ENCODE measurements at places on chromosomes 5 and 9.

- DNase-seq = no peak
Measured at GRCh38 chr5:154367101-154367500, 78.7 kb upstream of the SAP30L start.

DNA sequence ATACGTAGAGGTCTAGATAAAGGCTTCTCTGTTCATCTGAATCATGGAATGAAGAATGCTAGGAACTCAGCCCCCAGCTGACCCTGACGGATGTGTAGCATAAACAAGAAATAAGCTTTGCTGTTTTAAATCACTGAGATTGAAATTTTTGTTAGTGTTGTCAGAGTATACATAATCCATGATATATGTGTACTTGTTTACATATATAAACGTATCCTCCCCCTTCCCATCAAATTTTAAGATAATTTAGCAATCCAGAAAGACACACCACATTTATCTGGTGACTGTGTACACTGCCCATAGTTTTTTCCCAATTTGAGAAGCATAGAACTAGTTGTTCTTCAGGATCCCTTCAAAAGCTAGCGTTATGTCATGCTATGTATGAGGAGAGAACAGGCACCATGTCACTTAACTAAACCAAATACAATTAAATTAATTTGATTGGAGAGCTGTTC is 80.8 kb upstream of the OSMR start:
- no peak for DNase-seq

DNA sequence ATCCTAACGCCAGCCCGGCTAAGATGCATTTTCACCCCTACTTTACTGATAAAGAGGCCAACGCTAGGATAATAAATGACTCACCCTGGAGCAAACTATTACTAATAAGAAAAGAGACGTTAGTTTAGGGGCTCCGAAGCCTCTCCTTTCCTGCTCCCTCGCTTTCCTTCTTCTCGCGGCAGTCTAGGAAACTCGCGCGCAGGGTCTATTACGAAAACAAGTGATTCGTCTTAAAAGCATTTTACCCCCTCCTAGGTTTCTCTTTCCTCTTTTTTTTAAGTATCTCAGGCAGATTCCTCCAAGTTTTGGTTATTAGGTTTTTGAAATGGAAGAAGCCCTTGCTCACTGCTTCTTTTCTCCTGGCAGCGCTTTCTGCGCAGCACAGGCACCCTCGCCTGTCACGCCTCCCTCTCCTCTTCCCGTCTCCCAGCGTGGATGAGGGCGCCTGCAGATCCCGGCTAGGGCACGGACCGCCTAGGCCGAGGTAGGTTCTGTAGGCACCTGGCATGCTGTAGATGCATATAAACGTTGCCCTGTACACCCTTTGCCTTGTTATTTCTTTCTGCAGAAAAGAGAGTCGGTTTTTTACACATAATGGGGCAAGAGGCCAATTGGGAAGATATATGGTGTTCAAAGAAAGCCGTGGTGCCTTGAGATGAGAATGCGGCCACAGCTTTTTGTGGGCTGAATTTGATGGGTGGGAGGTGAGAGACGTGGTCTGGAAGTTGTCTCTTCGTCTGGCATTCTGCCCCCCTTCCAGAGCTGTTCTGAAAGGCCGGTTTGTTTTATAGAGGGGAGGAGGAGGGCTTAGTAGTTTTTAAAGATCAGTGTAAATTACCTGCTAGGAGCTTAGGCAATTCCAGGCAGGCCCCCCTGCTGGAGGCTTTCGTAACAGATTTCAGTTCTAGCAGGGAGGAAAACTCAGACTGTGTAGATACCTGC is 983 bp downstream of the GCNT1 start:
- DNase-seq = peak; percentile 33

- DNase-seq = no peak
Measured at GRCh38 chr5:132134384-132134783, 60.8 kb downstream of the CSF2 start.

- no peak for DNase-seq
Measured at GRCh38 chr9:92961627-92962302, 14.4 kb downstream of the FGD3 start.

GRCh38 chr5:175712681-175713085 is 54.8 kb downstream of the HRH2 start:
- no peak for DNase-seq

GRCh38 chr5:14101922-14102321 is 41.2 kb upstream of the TRIO start:
- no peak for DNase-seq

DNA sequence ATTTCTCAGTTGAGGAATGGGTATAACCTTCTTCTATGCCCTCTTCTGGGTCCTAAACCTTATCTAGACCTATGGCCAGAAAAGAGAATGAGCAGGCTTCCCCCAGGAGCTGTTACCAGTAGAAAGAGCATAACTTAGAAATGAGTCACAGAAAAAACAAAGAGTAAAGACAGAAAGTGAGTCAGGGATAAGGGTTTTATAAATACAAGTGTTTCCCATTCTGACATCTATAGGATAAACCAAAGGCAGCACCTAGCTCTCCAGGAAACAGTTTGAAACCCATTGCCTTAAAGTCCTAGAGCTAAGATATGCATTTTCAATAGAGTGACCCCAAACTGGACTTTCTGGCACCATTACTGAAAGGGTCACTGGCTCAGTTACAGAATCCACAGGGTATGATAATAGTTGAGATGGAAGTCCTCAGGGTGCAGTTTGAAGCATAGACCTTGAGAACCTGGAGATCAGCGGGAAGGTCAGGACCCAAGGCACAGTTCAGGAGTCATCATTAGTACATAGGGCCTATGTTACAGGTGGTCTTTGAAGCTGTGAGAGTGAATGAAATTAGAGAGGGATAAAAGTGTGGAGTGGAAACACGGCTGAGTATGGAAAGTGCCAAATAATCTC is 42.7 kb upstream of the LIFR start:
- DNase-seq = no peak

DNA sequence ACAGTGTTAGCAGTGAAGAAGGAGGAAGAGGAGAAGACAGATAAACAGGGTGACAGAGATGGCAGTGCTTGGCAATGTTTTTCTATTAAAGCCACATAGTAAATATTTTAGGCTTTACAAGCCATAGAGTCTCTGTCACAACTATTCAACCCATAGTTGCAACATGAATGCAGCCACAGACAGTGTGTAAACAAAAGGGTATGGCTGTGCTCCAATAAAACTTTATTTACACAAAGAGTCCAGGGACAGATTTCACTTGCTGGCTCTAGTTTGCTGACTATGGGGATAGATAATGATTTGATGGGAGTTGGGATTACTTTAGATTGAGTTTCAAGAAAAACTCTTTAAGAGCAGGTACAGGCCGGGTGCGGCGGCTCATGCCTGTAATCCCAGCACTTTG is 224.8 kb upstream of the SEMA6A start:
- DNase-seq = no peak

GRCh38 chr5:59198832-59199231 is 616.0 kb downstream of the RAB3C start:
- DNase-seq = no peak

GRCh38 chr5:127746756-127747155 is 43.6 kb downstream of the CCDC192 start:
- no peak for DNase-seq

DNA sequence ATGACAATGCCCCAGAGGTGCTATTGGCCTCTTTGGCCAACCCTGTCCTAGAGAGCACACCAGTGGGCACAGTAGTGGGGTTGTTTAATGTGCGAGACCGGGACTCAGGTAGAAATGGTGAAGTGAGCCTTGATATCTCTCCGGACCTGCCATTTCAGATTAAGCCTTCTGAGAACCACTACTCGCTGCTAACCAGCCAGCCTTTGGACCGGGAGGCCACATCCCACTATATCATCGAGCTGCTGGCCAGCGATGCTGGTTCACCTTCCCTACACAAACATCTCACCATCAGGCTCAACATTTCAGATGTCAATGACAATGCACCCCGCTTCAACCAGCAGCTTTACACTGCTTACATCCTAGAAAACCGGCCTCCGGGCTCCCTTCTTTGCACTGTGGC is 1.4 kb downstream of the PCDHGC5 start:
- DNase-seq = no peak

GRCh38 chr5:160959804-160960203 is 107.8 kb upstream of the ATP10B start:
- DNase-seq = no peak

DNA sequence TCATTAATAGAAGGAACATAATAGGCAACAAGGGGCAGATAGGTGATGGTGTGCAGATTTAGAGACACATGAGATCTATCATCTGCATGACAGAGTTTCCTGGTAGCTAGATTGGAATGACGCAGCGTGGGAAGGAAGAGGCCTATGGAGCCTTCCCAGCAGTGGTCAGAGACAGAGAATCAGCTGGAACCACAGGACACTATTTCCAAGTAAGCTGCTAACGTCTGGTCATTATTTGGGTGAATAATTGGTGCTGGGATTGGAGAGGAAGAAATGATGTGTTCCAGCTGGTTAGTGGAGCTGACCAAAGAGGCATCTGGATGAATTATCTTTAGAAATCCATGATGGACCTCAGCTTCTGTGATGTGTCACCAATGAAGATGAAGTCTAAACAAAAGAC is 91.2 kb upstream of the PRR16 start:
- no peak for DNase-seq

- DNase-seq = no peak
Measured at GRCh38 chr9:73824671-73825070, 672.5 kb upstream of the RORB start.

Data from GDM1 (cell line).